Fibroblast of skin of back (primary cell): ENCODE measurements at places on chromosomes 16 and 17.

DNA sequence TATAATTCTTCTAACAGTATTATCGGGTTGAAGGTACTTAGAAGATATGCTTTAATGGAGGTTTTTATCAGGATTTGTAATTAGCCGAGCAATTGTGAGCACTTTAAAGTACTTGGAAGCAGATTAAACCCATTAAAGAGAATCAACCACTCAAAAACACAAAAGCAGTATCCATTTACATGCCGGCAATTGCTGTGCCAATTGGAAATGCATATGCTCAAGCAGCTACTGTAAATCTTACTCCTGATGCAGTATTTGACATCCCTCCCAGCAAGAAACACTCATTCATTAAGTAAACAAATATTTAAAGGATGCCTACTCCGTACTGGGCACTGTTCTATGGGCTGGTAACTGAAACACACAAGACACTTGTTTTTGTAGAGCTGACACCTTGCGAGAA is 11.4 kb upstream of the CCL1 start:
- DNase-seq: no peak

DNA sequence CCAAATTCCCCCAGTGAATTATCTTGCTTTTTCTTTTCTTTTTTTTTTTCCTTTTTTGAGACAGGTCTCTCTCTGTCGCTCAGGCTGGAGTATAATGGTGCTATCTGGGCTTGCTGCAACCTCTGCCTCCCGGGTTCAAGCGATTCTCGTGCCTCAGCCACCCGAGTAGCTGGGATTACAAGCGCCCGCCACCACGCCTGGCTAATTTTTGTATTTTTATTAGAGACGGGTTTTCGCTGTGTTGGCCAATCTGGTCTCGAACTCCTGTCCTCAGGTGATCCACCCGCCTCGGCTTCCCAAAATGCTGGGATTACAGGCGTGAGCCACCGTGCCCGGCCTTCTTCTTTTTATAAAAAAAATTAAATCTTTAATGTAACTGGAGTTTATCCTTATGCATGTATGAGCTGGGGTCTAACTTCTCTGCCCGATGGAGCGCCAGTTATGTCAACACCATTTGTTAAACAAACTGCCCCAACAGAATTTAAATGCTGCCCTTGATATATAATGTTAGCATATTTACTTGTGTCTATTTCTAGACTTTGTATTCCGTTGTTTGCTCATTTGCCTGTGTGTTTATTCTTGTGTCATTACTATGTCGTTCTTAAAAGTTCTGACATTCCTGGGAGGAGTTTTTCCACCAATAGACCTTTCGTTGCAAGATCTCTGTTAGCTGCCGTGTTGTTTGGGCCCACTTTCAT is 535 bp upstream of the AURKB start:
- DNase-seq: no peak

DNA sequence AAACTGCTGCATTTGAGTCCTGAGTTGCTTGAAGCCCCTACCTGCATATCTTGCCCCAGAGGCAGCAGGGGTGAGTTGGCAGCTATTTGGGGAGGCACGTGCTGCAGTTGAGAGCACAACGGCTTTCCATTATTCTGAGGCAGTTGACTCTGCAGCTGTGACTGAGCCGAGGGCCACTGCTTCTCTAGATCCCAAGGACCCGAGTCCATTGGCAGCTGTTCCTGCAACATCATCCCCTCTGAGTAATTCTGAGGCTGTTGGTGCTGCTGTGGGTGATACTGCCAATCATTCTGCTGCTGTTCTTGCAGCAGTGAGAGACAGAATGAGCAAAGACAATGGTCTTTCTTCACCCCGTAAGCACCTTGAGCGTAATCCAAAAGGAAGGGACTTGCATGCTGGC is 12.7 kb downstream of the TERF2IP start:
- no peak for DNase-seq

GRCh38 chr17:74480290-74480689 is 13.9 kb downstream of the CD300A start:
- DNase-seq: no peak

- no peak for DNase-seq
Observed at GRCh38 chr16:56824331-56824730, 40.7 kb upstream of the SLC12A3 start.

- peak; percentile 38 for DNase-seq
Observed at GRCh38 chr17:35743626-35744328, 9.3 kb downstream of the GAS2L2 start.

GRCh38 chr17:48024149-48025039 is 13.2 kb downstream of the COPZ2 start:
- peak; percentile 69 for DNase-seq

- DNase-seq: no peak
Observed at GRCh38 chr17:10814075-10814474, 10.2 kb upstream of the TMEM238L start.

GRCh38 chr16:3670711-3671110 is 16.2 kb downstream of the DNASE1 start:
- DNase-seq: no peak

DNA sequence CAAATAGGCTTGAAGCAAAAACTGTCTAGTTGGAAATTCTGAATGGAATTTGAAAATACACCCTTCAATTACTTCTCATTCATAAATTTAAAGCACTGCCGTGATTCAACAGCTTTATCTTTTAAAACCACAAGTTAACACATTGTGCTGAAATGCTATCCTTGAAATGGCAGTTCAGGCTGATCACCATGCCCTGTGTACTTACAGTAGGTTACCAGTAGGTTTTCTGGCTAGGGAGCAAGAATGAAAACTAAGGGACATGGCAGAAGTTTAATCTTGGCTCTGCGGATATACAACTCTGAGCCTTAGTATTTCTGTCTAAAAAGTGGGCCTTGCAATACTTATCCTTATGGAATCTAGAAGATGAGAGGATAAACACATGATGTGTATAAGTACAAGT is 28.0 kb downstream of the NXPH3 start:
- DNase-seq: no peak

DNA sequence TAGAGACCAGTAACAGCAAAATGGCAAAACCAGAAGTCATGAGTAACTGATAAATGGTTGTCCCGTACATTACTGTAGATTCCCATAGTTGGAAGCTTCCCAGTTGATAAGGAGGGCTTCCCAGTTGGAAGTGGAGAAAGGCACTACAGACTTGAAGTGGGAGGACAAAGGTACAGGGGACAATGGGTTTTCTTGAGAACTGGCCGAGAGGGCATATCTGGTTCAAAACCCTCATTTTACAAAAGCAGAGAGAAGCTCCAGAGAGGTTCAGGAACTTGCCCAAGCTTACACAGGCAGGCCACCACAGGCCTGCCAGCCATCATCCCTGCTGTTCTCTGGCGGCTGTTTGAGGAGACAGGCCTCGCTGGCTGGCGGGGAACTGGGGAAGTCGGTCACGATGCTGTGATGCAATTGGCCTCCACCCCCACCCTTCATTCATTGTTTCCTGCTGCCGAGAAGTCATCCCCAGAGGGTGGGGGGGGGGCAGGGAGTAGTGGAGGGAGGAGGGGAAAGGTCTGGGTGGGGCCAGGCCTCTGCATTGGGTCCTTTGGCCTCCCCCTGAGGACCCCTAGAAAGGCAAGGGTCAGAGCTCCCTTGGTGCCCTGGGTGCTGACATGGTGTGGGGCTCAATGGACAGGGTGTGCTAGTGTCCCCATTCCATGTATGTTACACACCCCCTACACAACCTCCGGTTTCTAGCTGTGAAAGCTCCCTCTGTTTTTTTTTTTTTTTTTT is 3.0 kb downstream of the UBALD2 start:
- peak; percentile 67 for DNase-seq

- no peak for DNase-seq
Observed at GRCh38 chr17:72123530-72124437, 3.0 kb downstream of the SOX9 start.

GRCh38 chr16:84949772-84950436 is 61.4 kb downstream of the ZDHHC7 start:
- DNase-seq: no peak

- DNase-seq: no peak
Observed at GRCh38 chr16:26688699-26689098, 378.0 kb upstream of the C16orf82 start.
